ENCODE measurements at places on chromosomes 7 and 10.
A peak's percentile ranks its signal among the peaks of the same experiment; 100 is the strongest.

- DNase-seq: no peak
Measured at GRCh38 chr10:124106241-124106879, 13.0 kb upstream of the CHST15 start.

DNA sequence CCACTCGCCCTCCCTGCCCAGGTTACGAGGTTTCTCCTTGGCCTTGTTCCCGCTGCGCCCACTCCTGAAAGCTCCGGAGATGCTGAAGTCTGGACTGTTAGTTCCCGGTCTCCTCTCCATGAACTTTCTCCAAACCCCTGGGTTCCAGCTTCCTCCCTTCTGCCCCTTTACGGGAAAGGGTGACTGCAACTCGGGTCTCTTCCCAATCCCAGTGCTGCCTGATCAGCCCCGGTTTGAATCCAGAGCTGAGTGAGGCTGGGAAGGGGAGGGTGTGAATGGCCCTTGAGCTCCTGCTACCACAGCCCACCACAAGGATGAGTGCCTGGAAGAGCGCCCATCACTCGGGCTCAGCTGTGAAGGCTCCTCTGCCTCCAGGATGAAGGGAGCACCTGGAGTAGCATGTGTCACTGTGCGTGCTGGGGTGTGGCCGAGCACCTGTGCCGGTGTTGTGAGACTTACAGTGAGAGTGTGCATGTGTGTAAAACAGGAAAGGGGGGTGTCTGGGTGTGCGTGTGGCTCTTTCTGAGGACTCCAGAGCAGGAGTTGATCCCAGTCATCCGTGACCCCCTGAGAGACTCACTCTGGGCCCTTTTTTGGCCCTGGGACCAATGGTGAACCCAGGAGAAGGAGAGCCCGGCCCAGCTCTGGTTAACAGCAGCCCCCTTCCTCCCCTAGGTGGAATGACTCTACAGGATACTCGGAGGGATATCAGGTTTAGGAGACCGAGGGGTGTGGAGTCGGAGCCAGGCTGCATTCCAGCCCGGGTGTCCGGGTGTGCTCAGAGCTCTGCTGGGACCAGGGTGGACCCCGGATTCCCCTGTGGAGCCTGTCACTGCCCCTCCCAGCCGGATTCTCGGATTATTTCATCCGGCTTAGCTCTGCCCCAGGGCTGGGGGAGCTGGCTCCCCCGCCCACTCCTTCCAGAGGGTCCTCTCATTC lies 1.1 kb upstream of the ZNF467 start:
- DNase-seq: peak; percentile 19

DNA sequence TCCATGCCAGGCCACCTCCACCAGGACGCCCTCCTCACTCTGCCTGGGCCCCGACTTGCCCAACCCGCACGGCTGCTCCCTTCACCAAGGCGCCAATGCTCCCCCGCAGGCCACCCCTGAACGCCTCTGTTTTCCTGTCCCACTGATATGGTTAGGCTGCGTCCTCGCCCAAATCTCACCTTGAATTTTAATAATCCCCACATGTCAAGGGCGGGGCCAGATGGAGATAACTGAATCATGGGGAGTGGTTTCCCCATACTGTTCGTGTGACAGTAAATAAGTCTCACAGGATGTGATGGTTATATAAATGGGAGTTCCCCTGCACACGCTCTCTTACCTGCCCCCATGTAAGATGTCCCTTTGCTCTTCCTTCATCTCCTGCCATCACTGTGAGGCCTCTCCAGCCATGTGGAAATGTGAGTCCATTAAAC lies 29.8 kb downstream of the RSU1 start:
- DNase-seq: no peak

DNA sequence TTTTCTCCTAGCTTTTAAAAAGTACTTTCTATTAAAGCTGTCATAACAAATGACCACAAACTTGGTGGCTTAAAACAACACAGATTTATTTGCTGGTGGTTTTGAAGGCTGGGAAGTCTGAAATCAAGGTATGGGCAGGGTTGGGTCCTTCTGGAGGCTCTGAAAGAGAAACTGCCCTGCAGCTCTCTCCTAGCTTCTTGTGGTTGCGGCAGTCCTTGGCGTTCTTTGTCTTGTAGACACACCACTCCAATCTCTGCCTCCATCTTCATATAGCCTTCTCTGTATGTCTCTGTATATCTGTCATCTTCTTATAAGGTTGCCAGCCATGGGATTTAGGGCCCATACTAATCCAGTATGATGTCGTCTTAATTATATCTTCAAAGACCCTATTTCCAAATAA lies 79.4 kb upstream of the PRR15 start:
- no peak for DNase-seq

GRCh38 chr7:34838329-34838728 lies 180.3 kb downstream of the NPSR1 start:
- DNase-seq: no peak

DNA sequence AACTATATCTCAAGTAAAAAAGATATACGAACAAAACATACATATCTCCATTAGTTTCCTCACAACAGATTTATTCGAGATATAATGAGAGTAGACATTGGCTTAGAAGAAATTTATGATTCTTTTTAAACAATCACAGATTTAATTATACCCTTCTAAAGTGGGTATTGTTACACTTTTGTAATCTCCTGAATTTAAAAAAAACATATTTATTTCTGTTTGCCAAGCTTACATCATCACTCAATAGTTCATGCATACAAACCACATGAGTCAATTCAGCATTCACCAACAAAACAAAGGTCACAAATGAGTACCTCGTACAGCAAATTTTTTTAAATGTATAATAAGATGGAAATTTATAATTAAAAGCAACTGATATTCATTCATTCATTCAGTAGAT lies 17.6 kb downstream of the LRRN3 start:
- DNase-seq: no peak

- no peak for DNase-seq
Measured at GRCh38 chr10:61825628-61826027, 75.9 kb upstream of the ARID5B start.

DNA sequence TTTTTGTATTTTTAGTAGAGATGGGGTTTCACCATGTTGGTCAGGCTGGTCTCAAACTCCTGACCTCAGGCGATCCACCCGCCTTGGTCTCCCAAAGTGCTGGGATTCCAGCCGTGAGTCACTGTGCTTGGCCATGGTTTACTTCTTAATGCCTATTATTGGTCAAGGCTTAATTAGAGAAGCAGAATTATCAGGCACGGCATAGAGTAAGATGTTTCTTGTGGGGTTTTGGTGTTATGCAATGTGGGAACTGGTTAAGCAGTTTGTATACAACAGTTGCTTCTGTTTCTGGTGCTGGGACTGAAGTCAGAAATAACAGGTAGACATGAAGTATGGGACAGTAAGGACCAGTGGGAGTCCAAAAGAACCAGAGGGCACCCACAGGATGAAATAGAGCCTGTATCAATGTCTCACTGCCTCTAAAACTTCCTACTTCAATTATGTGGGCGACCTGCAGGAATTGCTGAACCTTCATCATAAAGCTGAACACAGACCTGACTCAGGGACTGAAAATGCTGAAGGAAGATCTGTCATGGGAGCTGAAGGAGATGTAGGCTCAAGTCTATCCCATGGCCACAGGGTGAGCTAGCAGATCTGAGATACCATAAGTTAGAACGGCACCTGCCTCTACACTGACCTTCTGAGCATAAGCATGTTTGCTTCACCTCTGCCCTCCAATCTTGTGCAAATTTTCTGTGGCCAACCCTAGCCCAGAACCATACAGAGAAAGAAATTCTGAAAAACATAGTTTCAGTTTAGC lies 38.3 kb upstream of the VCL start:
- no peak for DNase-seq

DNA sequence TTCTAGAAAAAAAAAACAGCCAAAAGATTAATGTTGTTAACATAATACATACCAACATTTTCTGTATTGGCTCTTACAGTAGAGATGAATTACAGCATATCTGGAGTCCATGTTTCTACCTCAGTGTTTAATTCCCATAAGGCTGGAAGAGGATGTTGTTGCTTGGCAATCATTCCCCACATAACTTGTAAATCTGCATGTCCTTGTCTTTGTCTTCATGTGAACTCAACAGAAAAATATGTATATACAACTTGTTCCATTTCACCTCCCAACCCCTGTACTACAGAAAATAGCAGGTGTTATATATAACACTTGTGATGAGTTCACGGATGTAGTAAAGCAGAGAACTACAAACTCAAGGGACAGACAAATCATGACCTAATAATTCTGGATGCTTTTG lies 160.9 kb upstream of the SEMA3C start:
- no peak for DNase-seq

- DNase-seq: no peak
Measured at GRCh38 chr7:20299647-20300312, 30.9 kb upstream of the ITGB8 start.

GRCh38 chr7:138565451-138566114 lies 105.5 kb downstream of the TRIM24 start:
- no peak for DNase-seq

DNA sequence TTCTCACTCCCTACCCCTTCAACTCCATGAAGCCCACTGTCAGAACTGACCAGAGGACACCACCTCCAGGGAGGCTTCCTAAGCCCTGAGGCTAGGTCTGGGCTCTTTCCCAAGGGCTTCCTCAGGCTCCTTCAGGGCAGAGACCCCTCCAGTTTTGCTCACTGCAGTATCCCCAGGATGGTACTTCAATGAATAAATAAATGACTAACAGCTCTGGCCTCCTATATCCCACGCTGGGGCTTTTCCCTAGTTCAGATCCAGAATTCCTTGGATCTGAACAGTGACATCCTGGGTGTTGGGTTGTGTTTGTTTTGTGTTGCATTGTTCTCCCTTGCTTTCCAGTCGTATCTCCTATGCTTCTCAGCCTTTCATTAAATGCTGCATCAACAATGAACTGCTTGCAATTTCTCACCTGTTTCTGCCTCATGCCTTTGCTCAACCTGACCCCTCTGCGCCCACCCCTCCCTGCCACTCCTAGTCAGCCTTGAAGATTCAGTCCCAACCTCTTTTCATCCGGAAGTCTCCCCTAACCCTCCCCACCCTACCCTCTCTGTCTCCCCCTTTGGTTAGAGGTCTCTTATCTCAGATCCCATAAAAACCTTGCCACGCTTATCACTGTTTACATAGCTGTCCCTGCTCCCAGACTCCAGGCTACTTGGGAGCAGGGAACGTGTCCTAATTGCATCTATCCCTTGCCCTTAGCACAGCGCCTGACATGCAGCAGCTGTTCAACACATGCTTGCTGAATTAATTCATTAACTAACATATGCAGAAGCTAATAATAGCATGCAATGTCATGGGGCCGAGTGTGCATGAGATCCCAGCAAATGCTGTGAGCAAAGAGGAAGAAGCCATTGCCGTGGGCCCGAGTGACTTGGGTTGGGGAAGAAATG lies 41.7 kb downstream of the PPP1R3C start:
- no peak for DNase-seq

GRCh38 chr10:109089779-109090178 lies 833.5 kb downstream of the XPNPEP1 start:
- DNase-seq: no peak

GRCh38 chr10:119257899-119258419 lies 50.6 kb downstream of the GRK5 start:
- no peak for DNase-seq

- no peak for DNase-seq
Measured at GRCh38 chr10:2619916-2620315, 447.4 kb upstream of the PFKP start.

GRCh38 chr7:115352375-115352774 lies 430.5 kb downstream of the MDFIC start:
- no peak for DNase-seq

- DNase-seq: no peak
Measured at GRCh38 chr10:52950578-52950977, 178.0 kb upstream of the MBL2 start.

- no peak for DNase-seq
Measured at GRCh38 chr10:19788075-19788686, 28.1 kb upstream of the PLXDC2 start.

- DNase-seq: no peak
Measured at GRCh38 chr10:44923611-44924010, 12.5 kb downstream of the TMEM72 start.
